ENCODE measurements at places on chromosomes 1 and 21.

GRCh38 chr1:9443913-9444445 lies 95.3 kb upstream of the SLC25A33 start:
- DNase-seq = peak; percentile 99

DNA sequence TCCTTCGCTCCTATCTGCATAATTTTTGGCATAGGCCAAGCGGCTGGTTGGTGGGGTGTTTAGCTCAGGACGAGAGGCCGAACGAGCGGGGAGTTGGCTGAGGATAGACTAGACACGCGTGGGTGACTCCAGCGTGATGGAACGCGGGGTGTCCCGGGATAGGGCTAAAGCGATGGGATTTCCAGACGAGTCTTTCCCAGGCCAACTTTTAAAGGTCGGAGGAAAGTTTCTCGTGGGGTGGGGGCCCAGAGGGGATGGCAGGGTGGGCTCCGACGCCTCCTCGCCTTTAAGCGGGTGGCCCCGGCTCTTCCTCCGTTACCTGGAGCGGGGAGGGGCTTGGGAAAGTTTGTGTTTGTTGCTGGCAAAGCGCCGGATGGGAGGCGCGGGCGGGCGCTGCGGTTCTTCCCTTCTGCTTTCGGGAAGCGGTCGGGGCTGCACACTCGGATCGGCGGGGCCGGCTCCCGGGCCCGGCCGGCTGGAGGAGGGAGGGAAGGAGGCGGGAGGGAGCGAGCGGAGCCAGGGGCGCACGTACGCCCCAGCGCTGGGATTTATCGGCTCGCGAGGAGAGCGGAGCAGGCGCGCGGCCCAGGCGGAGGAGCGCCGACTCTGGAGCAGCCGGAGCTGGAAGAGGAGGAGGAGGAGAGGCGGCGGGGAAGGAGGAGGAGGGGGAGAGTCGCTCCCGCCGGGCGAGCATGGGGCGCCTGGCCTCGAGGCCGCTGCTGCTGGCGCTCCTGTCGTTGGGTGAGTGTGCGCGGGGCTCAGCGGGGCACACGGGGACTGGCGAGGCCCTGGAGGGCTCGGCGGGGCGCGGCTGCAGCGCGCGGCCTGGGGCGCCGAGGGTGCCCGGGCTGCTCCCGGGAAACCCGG lies at the start of gene PTGFRN:
Gene PTGFRN, plus strand, starts transcription at position 405 of the 867 bp plus-strand sequence. Its CDS starts 288 bp downstream, at position 693.
- peak; percentile 89 for DNase-seq

- no peak for DNase-seq
These were observed 8.5 kb upstream of the MYCL start for GRCh38 chr1:39910263-39910662.

DNA sequence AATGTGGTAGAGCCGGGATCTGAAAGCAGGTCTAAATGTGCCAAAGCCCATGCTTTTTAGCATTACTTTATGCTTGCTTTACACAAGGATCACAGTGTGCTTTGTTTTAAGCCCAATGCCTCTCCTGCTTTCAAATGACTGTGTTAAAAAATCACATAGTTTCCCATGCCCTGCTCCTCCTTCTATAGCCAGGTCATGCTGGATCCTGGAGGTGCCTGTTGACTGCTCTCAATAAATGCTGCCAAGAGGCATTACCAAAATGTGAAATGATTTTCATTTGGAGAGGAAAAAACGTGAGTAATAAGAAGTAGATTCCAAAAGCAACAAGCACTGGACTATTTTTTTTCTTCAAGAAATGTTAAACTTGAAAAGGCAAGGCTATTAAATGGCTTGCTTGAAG lies 420.7 kb upstream of the USP24 start:
- no peak for DNase-seq

DNA sequence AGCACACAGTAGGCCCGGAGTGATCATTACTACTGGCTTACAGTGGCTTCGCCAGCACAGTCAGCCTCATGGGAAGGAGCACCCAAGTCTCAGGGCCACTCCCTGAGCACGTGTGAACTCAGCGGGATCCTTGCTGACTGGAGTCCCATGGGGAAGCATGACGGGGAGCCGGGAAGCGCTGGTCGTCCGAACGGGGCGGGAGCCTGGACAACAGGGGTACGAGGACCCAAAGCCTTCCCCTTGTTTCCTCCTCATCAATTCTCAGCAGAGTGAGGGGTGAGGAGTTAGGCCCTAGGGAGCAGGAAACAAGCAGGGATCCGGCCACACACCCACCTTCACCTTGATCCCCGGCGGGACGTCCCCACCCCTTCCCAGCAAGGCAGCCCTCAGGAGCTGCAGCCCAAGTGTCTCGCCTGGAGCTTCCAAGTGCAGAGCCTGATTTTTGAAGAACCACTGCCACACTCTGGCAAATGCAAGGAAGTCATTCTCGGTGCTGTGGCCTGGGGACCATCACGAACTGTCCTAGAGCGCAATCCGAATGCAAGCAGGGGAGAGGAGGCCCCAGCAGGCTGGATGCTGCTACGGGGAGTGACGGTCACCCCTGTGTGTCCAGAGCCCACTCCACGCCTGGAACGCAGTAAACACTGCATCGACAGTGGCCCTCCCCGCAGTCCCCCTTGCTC lies 35.5 kb downstream of the TOMM20 start:
- peak; percentile 93 for DNase-seq

All from islet precursor cell (in vitro differentiated cells).